ENCODE measurements at places on chromosomes 13 and 19.
A peak's percentile ranks its signal among the peaks of the same experiment; 100 is the strongest.

GRCh38 chr13:72622546-72622945, 104.9 kb downstream of the MZT1 start:
- DNase-seq: no peak

DNA sequence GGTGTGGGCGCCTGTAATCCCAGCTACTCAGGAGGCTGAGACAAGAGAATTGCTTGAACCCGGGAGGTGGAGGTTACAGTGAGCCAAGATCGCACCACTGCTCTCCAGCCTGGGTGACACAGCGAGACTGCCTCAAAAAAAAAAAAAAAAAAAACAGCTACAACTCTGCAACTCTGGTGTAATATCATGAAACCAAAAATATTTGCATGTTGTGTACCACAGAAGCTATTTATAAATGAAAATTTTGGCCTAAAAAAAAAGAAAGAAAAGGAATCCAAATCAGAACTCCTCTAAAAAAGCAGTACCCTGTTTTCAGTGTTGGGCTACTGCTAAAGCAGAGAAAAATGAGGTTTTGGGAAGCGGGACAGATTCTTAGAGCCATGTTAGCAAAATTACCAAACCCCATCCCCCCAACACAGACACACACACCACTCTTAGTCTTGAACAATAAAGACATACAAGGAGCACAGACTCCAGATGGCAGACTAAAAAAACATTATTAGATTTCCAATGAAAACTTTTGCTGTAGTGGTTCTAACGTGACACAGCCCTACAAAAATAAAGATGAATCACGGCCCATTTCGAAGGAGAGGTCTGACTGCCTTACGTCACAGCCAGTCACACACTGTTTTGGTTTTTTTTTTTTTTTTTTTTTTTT, 51.5 kb downstream of the INSR start:
- peak; percentile 50 for DNase-seq

DNA sequence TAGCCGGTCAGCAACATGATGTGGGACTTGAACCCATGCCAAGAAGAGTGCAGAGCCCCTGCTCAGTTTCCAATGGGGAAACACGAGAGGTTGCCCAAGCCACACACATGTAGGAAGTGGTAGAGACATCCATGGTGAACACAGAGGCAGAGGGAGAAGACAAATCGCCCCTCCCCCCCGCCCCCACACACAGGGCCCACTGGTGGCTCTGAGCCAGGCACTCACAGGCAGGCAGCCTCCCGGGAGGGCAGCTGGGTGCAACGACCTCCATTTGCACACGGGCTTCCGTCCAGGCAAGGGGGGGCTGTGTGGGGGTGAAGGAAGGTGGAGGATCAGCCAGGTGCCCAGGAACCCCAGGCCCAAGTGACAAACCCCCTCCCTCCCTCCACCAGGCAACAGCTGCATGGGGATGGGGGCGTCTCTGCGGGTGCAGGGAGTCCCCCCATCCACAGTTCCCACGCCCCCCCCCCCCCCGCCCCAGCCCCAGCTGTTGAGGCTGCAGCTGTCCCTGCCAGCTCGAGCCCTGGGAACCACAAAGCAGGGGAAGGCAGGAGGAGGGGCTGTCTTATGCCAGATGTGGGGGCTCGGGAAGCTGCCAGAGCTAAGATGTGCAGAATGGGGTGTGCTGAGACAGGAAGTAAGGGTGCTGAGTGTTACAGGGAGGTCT, 3.4 kb downstream of the NOTCH3 start:
- DNase-seq: no peak

DNA sequence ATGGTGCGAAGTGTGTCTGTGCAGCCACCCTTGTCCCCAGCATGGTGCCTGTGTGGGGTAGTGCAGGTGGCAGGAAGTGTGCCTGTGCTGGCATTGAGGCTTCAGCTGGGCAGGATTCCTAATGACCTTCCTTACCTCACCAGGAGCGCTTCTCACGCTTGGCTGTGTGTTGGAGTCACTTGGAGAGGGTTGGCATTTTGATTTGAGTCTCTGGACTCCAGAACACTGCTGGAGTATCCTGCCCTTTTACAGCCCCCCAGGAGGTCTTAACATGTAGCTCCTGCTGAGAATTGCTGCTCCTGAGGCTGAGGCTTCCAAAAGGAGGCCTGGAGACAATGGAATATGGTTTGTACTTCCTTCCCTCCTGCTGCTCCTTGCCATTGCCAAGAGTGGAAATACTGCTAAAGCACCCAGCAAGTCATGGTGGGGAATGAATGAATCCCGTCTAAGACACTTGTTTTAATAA, 87.1 kb downstream of the ARHGEF7 start:
- DNase-seq: no peak

- no peak for DNase-seq
These were observed 76.0 kb downstream of the RASA3 start for GRCh38 chr13:114056205-114057013.

- DNase-seq: peak; percentile 58
These were observed 187.9 kb downstream of the KATNAL1 start for GRCh38 chr13:30119476-30119875.

DNA sequence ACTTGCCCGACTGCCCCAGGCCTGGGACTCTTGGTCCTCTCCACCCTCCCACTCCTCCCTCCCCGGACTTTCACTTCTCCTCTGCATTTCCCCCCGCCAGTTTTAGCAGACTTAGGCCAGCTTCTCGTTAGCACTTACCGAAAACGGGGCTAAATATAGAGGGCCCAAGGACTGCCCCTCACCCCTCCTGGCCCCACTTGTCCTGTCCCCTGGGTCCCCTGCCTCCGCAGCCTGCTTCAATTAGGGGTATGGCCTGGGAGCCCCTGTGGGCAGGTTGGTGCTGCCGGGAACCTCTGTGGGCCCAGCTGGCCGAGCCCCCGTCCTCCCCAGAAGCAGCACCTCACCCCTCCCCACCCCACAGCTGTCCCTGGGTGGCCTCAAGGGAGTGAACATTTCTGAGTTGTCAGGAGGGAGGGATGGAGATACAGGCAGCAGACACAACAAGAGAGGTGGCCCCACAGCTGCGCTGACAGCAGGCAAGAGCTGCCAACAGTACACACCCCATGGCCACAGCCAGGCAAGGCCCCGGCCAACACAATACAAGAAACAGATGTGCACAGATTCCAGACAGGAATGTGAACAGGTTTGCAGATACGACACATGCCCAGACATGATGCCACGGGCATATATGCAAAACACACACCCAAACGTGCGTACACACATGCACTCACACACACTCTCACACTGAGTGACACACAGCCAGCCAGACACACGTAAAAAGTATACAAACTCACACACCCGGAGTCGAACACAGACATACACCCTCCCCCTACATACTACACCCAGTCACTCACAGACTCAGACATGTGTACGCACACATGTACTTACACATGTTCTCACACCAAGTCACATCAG, 2.6 kb downstream of the POU2F2 start:
- no peak for DNase-seq

GRCh38 chr13:112467236-112467635, 91.1 kb downstream of the SPACA7 start:
- no peak for DNase-seq

GRCh38 chr13:90382425-90382824, 965.1 kb upstream of the MIR17HG start:
- DNase-seq: no peak

GRCh38 chr19:18322318-18322758, 538 bp downstream of the LSM4 start:
- no peak for DNase-seq

GRCh38 chr13:46172531-46172991, 9.4 kb downstream of the LCP1 start:
- peak; percentile 80 for DNase-seq

GRCh38 chr13:76745261-76746200, 140.7 kb downstream of the KCTD12 start:
- peak; percentile 25 for DNase-seq

- peak; percentile 32 for DNase-seq
These were observed 20.6 kb downstream of the HCN2 start for GRCh38 chr19:610071-610800.

DNA sequence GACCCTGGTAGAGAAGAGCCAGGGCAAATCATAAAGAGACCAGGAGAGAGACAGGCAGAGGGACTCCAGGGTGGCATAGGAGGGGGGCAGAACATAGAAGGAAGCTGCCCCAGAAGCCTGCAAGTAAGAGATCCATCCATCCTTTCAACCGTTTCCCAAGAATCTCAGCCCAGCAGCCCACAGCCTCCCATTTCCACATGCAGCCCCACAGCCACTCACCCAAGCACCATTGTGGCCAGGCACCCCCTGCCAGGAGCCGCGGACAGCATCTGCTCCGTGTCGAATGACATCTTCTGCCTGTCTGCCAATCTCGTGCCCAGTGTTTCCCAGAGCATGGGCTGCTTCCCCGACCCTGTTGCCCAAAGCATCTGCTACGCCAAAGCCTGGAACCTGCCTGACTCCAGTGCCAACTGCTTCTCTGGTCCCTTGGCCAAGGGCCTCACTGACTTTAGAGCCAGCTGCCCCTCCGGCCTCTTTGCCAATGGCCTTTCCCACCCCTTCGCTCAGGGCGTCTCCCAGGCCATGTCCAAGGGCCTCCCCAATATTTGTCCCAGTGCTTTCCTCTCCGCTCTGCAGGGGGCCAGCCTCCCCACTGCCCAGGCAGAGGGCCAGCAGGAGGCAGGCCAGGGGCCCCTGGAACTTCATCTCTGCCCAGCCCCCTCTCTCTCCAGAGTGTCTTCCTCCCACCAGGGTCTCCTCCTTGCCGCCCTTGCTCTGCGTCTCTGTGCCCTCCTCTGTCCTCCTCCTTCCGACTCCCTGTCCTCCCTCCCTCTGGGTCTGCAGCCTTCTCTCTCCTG, 420 bp downstream of the DMKN start:
- no peak for DNase-seq

DNA sequence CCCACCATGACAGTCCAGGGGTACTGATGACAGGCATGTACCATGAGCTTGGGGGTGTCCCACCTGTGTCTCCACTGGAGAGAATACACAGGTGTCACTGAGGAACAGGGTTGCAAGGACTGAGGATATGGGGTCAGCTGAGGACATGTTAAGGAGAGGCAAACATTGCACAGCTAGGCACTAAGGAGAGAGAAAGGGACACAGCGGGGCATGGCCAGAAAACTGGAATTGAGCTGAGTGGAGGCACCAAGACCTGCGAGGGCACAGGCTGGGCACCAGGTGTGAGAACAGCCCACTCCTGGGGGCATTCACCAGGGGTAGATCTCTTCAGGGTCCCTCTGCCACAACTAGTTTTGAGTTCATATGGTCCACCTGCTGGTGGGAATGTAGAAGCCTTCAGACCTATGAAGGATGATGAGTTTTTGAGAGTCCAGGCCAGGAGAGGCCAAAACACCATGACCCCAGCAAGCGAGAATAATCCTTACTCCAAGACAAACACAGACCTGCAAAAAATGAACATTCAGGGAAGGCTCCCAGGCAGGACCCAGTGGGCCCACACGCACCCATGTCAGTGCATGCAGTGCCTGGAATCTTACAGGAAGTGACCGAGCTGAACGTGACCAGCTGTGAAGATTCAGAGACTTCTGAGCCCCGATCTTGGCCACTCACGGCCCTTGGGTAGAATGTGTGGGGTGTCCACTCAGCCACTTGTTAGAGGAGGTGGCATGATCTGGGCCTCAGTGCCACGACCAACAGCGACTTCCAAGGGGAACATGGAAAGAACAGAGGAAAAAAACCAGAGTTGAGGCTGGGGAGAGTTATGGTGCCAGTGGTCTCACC, 1.4 kb upstream of the ZNF584 start:
- DNase-seq: no peak

GRCh38 chr13:47027780-47028437, 131.1 kb upstream of the HTR2A start:
- DNase-seq: no peak

GRCh38 chr13:74274916-74275315, 140.7 kb upstream of the KLF12 start:
- no peak for DNase-seq

- no peak for DNase-seq
These were observed 453.3 kb downstream of the TSHZ3 start for GRCh38 chr19:30895946-30896345.

DNA sequence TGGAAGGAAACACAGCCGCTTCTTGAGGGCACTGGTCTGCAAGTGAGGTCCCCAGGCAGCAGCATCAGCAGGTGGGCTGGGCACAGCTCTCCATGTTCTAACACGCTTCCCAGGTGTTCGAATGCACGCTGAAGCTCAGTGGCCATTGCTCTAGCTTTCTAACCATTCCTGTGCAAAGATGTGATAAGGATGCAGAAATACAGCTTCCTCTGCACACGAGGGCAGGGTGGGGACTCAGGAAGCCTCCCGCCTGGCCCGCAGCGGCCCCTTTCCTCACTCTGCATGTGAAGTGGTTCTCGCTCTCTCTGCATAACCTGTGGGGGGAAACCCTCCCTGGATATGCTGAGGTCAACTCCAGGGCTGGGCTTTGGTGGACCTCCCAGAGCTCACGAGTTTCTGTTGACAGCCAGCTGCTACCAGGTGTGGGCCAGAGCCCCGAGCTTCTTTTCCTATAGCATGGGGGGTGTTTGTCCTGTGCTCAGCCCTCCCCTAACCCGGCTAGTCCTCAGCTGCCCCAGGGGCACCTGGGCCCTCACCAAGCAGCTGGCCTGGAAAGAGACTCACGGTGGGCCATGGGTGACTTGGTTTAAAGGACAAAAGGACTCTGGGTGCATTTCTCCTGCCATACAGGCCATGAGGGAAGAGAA, 168.2 kb downstream of the TEX29 start:
- DNase-seq: no peak

- DNase-seq: no peak
These were observed 536.5 kb downstream of the PCDH9 start for GRCh38 chr13:66693656-66694055.

GRCh38 chr13:94317063-94317491, 162.4 kb downstream of the DCT start:
- DNase-seq: no peak

DNA sequence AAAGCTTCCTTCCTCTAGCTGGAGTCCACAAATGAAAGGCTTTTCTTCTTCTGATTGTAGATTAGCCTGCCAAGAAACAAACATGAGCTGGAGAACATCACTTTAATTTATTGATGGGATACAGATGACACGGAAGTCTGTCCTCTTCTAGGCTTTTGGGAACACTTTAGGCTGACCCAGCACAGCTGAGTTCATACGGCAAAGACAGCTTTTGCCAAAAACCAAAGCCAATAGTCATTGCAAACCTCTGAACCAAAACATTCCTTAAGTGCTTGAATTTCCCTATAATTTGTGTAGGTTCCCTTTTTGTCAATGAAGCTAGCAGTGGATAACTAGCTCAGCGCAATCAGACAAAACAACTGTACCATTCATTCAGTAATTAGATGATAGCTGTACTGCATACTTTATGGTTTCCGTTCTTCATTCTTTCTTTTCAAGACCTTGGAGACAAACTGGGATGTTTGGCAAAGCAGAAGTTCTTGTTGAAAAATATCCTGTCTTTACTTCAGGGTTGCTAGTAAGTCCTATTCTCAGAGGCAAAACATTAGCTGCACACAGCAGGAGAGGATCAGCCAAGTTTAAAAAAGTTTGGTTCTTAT, 95.7 kb upstream of the SPRY2 start:
- DNase-seq: no peak

- no peak for DNase-seq
These were observed 3.2 kb upstream of the POLR2E start for GRCh38 chr19:1098177-1099051.

- DNase-seq: no peak
These were observed 5.9 kb upstream of the NANOS2 start for GRCh38 chr19:45920458-45920857.
